ENCODE measurements at places on chromosomes 5 and 9.

- DNase-seq = no peak
These were observed 76.4 kb downstream of the EHMT1 start for GRCh38 chr9:137694962-137695875.

GRCh38 chr9:116767219-116767618 lies 80.1 kb downstream of the TRIM32 start:
- no peak for DNase-seq

DNA sequence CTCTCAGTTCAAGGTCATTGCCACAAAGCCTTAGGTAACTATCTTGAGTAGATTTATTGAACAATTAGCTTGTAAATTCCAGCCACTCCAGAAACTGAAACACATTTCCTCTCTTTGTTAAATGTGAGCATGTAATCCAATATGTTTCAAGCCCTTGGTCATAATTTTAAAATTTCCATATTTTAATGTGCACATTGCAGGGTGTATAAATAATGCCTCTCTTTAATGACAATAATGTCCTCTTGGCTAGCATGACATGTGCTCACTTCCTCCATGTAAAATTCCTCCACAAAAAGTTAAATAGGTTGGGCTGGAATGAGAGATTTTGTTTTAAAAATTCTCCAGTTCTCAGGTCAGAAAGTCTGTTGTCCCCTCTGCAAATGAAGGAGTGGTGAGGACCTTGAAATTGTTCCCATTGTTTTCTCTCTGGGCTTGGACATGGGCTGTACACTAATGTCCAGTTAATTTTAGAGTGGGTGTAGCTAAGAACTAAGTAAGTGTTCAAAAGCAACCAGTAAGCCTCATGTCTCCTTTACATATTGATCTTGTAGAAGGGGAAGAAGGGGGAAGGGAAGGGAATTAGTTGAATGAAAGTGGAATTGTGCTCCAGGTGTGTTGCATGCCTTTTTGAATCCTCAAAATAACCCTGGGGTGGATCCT lies 2.9 kb downstream of the PPP3R2 start:
- no peak for DNase-seq

- DNase-seq = no peak
These were observed 34.1 kb downstream of the CRHBP start for GRCh38 chr5:76986825-76987526.

DNA sequence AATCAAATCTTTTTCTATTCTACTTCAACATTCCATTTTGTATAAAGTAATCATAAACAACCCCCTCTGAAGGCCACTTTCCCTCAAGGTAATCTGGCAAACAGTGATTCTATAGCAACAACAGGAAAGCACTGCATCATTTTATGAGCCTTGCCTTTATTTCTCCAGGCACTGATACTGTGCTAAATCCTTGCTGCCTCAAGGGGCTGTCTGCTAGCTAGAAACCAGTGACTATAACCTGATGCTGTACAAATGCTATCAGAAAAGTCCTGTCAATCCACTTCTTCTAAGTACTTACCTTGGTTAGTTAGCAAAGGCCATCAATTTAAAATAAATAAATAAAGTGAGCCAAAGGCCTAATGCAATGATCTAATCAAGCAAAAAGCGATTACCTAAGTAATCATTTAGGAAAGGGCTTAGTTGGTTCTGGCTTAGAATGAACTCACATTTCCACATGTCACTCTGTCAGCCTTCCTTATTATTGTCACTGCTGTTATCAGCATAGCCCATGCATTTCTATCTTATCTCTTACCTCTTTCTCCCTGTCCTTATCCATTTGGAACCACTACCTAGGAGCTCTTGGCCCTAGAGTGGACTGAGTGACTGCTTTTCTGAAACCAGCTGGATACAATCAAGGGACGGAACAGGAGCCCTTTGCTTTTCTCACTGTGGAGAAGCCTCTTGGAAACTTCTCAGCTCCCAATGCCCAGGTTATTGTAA lies 246.1 kb upstream of the MEF2C start:
- no peak for DNase-seq

- DNase-seq = peak; percentile 35
These were observed 16.2 kb downstream of the FNBP1 start for GRCh38 chr9:130026583-130027340.

- DNase-seq = no peak
These were observed 91.2 kb downstream of the ARRDC3 start for GRCh38 chr5:91291628-91292569.

DNA sequence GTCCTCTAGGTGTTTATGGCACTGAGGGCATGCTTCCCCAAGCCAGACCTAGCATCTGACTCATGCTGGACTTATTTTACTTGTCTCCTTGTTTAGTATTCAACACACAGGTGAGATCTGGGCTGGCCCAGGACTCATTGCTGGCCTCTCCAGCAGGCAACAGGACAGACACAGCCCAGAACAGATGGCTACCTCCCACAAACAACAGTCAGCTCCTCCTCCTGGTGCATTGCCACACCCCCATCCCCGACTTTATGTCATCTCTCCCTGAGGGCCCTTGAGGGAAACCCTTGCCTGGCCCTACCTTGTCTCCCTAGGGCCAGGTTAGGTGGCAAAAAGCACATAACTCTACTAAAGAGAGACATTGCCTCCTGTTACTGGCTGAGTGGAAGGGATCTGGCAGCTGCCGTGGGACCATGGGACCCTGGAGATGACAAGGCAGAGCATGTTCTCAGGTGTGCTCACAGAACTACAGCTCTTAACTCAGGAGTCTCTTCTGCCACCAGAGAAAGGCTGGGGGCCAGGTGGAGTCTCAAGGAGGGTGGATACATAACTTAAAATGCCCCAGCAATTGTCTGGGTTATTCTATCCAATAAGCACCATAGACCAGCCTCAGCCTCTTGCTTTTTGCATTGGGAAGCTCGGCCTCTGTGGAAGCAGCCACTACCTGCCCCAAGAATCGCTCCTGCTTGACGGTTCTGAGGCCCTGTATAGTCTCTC lies 2.3 kb downstream of the ACSL6 start:
- no peak for DNase-seq

GRCh38 chr5:131984956-131985665 lies 26.3 kb downstream of the ACSL6 start:
- no peak for DNase-seq

DNA sequence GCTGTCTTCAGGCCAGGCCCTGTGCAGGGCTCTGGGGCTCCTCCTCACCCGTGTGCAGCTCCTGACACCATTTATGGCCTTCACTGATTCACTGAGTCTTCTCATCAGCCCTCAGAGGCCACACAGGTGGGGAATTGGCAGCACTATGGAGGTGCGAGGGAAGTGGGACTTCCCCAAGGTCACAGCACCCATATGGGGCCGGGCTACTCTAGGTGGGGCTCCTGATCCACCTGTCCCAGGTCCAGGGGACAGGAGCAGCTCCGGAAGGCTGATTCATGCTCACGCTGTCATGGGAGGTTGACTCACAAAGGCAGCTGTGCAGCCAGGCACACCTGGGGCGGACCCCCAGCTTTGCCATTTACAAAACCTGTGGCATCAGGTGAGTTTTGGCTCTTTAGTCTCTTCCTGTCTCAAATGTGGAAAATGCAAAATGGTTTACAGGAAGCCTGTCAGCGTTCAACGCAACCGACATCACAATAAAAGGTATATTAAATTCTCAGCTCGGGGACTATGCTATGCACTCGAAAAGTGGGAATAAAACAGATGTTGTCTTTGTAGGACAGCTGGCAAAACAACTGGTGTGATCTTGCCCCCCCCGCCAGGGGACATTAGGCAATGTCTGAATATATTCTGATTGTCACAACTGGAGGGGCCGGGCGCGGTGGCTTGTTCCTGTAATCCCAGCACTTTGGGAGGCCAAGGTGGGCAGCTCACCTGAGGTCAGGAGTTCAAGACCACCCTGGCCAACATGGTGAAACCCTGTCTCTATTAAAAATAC lies 15.0 kb downstream of the NAIF1 start:
- DNase-seq = no peak

DNA sequence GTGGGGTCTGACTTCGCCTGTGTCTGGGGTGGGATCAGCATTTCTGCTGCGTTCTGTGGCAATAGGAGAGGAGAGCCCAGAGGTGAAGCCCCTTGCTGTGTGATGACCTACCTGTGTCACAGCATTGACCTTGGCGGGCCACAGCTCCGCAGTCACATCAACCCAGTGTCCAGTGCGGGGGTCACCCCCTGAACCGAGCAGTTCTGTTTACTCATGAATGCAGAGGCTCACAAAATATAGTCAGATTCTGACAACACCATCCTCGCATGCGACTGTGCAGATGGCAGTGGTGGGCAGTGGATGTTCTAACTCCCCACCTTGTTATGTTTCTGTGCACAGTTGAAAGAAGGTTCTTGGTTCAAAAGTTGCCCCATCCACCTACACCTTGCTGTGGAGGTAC lies 100.1 kb downstream of the ADAMTS16 start:
- DNase-seq = no peak

GRCh38 chr5:37900692-37901091 lies 60.9 kb upstream of the GDNF start:
- no peak for DNase-seq

GRCh38 chr9:3342159-3342777 lies 183.5 kb downstream of the RFX3 start:
- DNase-seq = no peak

- no peak for DNase-seq
These were observed 459.4 kb upstream of the GRIA1 start for GRCh38 chr5:153030755-153031725.

DNA sequence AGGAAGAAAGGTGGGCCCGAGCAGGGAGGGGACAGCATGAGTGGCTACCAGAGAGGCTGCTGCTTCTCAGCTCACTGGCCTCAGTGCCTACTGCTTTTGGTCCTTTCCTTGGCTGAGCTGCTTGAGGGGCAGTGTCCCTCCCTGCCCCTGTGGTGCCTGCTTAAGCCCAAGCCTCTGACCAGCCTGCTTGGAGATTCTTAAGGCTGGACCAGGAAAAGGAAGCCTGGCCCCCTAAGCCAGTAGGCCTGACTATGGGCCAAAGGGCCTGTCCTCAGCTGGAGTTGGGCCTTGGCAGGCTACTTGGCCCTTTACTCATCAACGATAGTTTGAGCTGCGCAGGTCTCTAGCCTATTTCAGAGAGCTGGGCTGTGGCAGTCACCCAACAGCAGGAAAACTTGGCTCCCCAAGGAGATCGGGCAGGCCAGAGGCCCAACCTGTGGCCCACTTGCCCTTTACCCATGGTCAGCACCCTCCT lies 24.9 kb downstream of the TCF7 start:
- DNase-seq = no peak

- DNase-seq = peak; percentile 21
These were observed 571 bp downstream of the PPIC start for GRCh38 chr5:123035918-123036390.

- no peak for DNase-seq
These were observed 550.6 kb downstream of the CDH10 start for GRCh38 chr5:24094081-24094679.

GRCh38 chr5:116315531-116315930 lies 230.7 kb downstream of the COMMD10 start:
- DNase-seq = no peak

GRCh38 chr5:18553269-18553668 lies 919.0 kb downstream of the TAF11L14 start:
- no peak for DNase-seq

DNA sequence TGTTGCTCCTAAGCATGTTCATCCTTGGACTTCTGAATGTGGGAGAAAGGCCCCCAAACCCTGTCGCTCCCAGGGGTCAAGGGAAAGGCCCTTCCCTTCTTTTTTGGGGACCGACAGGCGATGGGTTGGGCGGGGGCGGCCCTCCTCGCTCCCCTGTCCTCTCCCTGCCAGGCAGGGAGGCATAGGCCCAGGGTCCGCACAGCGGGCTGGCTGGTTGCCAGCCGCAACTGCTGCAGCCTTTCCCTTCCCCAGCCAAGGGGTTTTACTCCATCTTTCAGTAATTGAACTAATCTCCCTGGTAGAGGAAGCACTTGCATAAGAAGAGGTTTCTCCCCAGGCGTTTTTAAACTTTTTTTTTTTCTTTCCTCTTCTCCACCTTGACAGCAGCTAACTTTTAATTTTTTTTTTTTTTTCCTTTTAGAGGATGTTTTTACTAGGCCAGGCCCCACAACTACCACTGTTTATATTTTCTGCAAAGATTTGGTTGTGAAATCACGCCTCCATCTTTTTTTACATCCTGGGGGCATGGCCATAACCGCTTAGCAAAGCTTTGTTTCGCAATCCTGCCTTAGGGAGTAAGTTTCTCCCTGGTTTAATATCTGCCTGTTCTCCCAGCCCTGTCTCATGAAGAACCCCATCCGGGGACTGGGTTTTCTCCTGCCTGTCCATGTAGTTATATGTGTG lies 216.9 kb upstream of the ZNF608 start:
- DNase-seq = no peak

DNA sequence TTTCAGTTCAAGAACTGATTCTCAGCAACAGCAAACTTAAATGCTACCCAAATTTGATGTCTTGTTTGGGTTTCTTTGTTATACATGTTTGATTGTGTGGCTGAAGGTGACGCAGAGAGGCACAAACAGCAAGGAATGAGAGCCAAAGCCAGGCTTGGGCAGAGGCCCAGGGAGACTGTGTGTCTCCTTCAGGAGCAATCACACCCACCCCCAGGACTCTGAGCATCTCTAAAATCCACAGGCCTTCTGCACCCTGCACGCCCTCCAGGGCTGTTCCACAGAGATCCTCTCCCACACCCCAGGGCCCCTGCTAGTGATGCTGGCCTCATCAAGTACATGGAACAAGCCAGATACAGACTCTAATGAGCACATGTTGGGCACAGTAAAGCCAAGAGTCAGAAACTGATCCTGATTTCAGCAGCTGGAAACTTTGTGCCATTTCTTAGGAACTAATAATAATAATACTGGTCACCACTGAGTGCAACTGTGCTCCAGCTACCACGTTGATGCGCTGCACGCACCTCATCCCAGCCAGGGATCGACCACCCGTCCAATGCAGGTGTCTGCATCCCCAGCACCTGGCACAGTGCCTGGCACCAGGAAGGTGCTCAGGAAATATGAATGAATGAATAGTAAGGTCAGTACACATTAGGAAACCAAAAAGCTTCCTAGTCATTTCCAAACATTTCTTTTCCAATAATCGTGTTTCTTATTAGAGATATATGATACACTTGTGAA lies 54.6 kb upstream of the TCF7 start:
- DNase-seq = no peak

- no peak for DNase-seq
These were observed 4.7 kb downstream of the PDLIM4 start for GRCh38 chr5:132261881-132262845.

- no peak for DNase-seq
These were observed 18.4 kb downstream of the RUFY1 start for GRCh38 chr5:179568721-179569120.

GRCh38 chr5:118405650-118406061 lies 582.7 kb downstream of the DTWD2 start:
- no peak for DNase-seq

GRCh38 chr9:129476821-129477611 lies 143.9 kb downstream of the C9orf50 start:
- DNase-seq = no peak

Data from activated T-cell treated with anti-CD3 and anti-CD28 coated beads, Interleukin-2, amount 50 U/mL, for 48 hours (primary cell).